Smooth muscle cell of bladder (primary cell): ENCODE measurements at places on chromosomes 5 and 9. TPM values are rescaled to one million over a fixed set of nuclear protein-coding genes. Genes with fewer than 3 reads are reported as not detected.

SLC46A2 gene
- total RNA-seq: not detected in 2 replicates

PCDHB6 gene
- under 0.01 and 0.09 TPM in 2 replicates for total RNA-seq

CENPK gene
- total RNA-seq: 2.7 and 3.5 TPM in 2 replicates

LHX3 gene
- not detected in 2 replicates for total RNA-seq

NR2F1-AS1 gene
- total RNA-seq: 45.1 and 58.0 TPM in 2 replicates

RNF208 gene
- total RNA-seq: under 0.01 and 0.18 TPM in 2 replicates

SOHLH1 gene
- not detected in 2 replicates for total RNA-seq

TSPAN17 gene
- total RNA-seq: 27.8 and 32.0 TPM in 2 replicates

CER1 gene
- not detected in 2 replicates for total RNA-seq

TEK gene
- total RNA-seq: 3.0 and 19.2 TPM in 2 replicates

LPAR1 gene
- 101 and 119 TPM in 2 replicates for total RNA-seq
